ENCODE measurements at places on chromosomes 16 and 17.
A peak's percentile ranks its signal among the peaks of the same experiment; 100 is the strongest.

GRCh38 chr16:53846971-53847370 lies 143.0 kb downstream of the FTO start:
- no peak for DNase-seq

GRCh38 chr16:31093132-31093703 lies 1.4 kb downstream of the VKORC1 start:
- peak; percentile 59 for DNase-seq

DNA sequence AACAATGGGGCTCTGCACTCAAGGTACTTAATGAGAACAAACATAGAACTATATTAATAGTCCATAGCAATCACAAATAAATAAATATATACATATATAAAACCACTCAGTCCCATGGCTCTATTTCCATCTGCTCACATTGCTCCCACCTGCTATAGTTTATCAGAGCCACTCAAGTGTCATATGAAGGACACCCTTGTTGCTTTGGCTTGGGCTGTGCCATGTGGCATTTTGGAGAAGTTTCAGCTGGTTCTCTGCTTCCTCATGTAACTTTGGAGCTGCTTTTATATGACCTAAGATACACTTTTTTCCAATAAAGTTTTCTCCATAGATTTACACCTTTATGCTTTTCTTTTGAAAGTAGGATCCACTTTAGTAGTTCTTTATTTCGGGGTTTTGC lies 126.4 kb downstream of the KCNJ2 start:
- DNase-seq = no peak

DNA sequence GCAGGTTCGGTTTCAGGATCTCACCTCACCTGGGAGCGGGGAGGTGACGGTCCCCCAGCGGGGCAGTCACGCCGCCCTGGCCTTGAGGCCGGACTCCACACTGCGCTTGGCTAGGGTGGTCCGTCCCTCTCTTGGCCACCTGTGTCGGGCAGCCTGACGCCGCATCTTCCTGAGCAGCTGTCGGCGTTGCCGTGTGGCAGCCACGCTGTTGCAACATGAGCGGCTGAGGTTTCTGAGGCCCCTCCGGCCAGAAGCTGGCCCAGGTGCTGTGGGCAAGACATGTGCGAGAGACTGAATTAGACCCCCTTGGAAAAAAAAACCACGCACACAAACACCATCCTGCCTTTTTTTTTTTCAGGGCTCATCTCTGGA lies 49.2 kb downstream of the IRF8 start:
- DNase-seq = no peak

DNA sequence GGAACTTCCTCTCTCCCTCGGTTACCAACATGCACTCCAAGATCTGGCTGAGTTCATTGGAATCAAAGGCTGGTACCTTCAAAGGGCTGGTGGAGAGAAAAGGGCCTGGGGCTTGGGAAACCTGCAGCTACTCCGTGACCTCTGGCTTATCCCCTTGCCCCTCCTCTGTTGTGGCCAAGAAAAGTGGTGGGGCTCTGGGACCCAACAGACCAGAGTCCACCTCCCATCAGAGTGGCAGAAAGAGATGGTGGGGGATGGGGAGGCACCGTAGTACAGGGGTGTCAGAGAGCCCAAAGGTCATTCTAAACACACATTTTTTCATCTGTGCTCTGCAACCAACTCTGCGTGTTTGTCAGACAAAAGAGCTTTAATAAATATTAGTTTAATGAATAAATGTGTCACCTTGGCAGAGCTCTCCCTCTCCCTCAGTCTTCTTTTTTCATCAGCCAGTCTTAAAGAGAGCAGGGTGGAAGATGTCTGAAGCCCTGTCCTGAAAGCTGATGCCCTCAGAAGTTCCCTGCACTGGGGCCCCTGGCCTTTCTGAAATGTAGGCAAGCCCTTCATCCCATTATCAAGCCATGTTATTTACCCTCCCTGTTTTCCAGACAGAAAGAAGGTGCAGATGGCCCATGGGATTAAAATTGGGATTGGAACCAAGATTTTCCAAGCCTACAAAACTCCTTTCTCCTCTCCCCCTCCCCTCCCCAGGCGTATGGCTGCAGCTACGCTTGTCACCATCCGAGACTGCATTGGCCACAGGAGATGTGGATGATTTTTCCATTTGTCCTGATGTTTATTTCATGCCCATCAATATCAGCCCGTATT lies 227.3 kb downstream of the CCDC182 start:
- DNase-seq = no peak

DNA sequence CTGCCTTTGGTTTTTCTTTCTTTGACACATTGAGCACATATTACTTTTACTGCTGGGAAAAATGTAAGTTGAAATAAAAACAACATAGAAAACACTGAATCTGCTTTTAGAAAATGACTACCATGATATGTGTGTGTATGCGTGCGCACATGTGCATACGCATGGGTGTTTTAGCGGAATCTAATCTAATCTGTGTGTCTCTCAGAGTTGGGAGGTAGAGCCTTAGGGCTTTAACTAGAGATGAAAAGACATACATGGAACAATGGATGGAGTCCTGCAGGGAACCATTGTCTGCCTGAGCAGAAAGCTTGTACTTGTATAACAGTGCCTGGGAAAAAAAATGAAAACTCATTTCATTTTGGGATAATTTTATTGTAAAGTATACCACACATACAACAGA lies 12.4 kb downstream of the SLFN5 start:
- DNase-seq = no peak

GRCh38 chr17:49196520-49196919 lies 13.9 kb downstream of the GNGT2 start:
- no peak for DNase-seq

- DNase-seq = no peak
Measured at GRCh38 chr16:11677959-11678881, 10.0 kb downstream of the SNN start.

DNA sequence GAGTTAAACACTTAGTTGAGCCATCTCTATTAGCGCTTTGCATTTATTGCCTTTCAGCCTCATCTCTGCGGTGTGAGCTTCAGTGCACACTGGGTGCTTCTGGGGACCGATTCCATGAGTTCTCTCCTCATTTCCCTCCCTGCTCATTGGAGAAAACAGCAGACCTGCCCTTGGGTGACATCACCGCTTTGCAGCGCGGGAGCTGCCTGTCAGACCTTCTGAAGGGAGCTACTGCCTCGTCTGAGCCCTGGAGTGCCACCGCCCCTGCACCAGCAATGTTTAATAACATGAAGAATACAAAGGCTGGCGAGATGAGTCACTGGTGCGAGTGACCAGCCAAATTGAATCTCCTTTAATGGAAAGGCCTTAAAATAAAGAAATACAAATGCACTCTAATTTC lies 30.2 kb upstream of the CPPED1 start:
- no peak for DNase-seq

- DNase-seq = peak; percentile 25
Measured at GRCh38 chr17:71966459-71967313, 154.1 kb upstream of the SOX9 start.

GRCh38 chr17:63514974-63515373 lies 8.2 kb upstream of the KCNH6 start:
- DNase-seq = no peak

- DNase-seq = no peak
Measured at GRCh38 chr16:24255456-24256371, at the start of gene CACNG3. TSS of gene CACNG3 (plus strand) at chr16:24256335. CDS start at chr16:24256755, 420 bp downstream.

DNA sequence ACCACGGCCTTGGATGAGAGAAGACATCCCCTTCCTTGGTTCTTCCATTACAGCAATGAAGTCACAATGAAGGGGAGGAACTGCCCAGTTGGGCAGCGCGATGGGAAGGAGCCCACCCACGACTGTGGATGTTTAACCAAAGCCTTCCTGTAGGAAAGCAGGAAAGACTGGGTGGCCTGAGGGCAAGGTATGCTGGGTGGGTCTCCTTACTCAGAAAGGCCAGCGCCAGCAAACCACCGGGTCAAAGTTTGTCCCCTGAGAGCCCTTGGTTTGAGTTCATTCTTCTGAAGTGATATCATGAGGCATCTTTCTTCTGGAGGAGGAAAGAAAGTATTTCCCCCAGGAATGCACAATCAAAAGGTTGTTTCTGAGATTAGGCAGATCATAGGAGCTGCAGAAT lies 105.2 kb downstream of the C16orf95 start:
- no peak for DNase-seq

GRCh38 chr17:38796451-38797157 lies 2.8 kb downstream of the PIP4K2B start:
- no peak for DNase-seq

- peak; percentile 85 for DNase-seq
Measured at GRCh38 chr17:78935419-78936323, 10.5 kb upstream of the TIMP2 start.

All from psoas muscle (tissue), 8 donors.